ENCODE measurements at places on chromosomes 3 and 15. TPM values are rescaled to one million over a fixed set of nuclear protein-coding genes. Genes with fewer than 3 reads are reported as not detected.
A peak's percentile ranks its signal among the peaks of the same experiment; 100 is the strongest.

DNA sequence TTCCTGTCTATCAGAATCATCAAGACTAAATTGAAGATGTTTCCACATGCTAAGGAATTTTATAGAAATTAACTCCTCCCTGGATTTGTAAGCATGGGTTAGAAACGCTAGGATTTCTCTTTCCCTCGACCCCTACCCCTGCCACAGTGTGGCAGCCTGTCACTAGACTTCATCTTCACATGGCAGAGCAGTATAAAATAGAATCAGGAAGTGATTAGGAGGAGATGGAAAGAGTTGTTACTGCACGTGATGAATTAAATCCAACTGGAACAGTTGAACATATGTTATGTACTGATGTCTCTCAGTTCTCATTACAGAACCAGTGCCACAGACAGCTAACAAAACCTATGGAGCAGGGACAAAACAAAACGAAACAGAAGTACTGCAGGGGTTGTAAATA lies 130.0 kb upstream of the BNIP2 start:
- H3K27me3 ChIP-seq, result peaks cover 15% of the 10 kb centered on the region
- DNase-seq, result no peak
- H3K27ac ChIP-seq, result no peak overlapping the region
- no peak overlapping the region for H3K4me3 ChIP-seq
- no peaks in the 10 kb centered on the region for H3K36me3 ChIP-seq
- no peaks in the 10 kb centered on the region for H3K4me1 ChIP-seq

ZNF660 gene
- 5.9 TPM for total RNA-seq

CORO2B gene
- total RNA-seq, result 3.6 TPM

GRCh38 chr3:111080413-111080812 lies 8.8 kb downstream of the NECTIN3 start:
- H3K27ac ChIP-seq, result no peak overlapping the region
- no peak overlapping the region for H3K4me3 ChIP-seq
- H3K4me1 ChIP-seq, result peaks cover 8% of the 10 kb centered on the region
- no peaks in the 10 kb centered on the region for H3K36me3 ChIP-seq

- no peak for DNase-seq
- H3K4me1 ChIP-seq, result peaks cover 3% of the 10 kb centered on the region
- H3K27me3 ChIP-seq, result no peaks in the 10 kb centered on the region
- H3K36me3 ChIP-seq, result peaks cover 10% of the 10 kb centered on the region
These were observed 15.7 kb downstream of the GK5 start for GRCh38 chr3:142209655-142210054.

DNA sequence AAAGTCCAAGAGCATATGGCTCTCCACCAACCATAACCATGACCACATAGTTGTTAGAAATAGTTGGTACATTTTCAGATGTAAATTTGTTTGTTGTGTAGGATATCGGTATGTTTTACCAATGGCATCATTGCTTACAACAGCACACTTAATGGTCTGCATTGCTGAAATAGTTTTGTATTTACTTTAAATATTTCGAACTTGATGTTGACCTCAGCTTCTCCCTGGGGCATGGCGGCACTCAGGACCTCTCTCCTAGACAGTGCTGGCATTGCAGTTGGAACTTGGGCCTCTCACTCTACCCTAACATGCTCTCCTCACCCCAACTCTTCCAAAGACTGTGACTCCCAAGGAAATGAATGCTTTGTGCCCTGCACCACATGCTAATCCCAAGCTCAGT lies 5.0 kb downstream of the SLC22A13 start:
- H3K27me3 ChIP-seq, result no peaks in the 10 kb centered on the region
- H3K36me3 ChIP-seq, result no peaks in the 10 kb centered on the region
- no peaks in the 10 kb centered on the region for H3K4me1 ChIP-seq
- DNase-seq, result no peak

DNA sequence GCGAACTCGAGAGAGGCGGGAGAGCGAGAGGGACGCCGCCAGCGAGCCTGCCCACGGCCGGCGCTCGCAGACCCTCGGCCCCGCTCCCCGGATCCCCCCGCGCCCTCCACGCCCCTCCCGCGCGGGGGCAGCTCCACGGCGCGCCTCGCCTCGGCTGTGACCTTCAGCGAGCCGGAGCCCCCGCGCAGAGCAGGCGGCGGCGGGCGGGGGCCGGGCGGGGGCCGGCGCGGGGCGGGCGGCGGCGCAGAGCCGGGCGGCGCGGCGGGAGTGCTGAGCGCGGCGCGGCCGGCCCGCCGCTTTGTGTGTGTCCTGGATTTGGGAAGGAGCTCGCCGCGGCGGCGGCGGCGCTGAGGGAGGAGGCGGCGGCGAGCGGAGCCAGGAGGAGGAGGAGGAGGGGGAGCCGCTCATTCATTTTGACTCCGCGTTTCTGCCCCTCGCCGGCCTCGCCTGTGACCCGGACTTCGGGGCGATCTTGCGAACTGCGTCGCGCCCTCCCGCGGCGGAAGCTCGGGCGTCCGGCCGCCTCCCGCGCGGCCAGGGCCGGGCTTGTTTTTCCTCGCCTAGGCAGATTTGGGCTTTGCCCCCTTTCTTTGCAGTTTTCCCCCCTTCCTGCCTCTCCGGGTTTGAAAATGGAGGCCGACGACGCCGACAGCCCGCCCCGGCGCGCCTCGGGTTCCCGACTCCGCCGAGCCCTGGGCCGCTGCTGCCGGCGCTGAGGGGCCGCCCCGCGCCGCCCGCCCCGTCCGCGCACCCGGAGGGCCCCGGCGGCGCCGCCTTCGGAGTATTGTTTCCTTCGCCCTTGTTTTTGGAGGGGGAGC lies 524 bp downstream of the IGF1R start:
- H3K27ac ChIP-seq, result peak overlapping the region; percentile 84
- peaks cover 22% of the 10 kb centered on the region for H3K4me1 ChIP-seq
- DNase-seq, result peak; percentile 81
- peak overlapping the region; percentile 91 for H3K4me3 ChIP-seq

- H3K4me3 ChIP-seq, result no peak overlapping the region
- H3K36me3 ChIP-seq, result no peaks in the 10 kb centered on the region
- no peaks in the 10 kb centered on the region for H3K27me3 ChIP-seq
- DNase-seq, result no peak
These were observed 167.4 kb downstream of the GAP43 start for GRCh38 chr3:115790759-115791158.

DNA sequence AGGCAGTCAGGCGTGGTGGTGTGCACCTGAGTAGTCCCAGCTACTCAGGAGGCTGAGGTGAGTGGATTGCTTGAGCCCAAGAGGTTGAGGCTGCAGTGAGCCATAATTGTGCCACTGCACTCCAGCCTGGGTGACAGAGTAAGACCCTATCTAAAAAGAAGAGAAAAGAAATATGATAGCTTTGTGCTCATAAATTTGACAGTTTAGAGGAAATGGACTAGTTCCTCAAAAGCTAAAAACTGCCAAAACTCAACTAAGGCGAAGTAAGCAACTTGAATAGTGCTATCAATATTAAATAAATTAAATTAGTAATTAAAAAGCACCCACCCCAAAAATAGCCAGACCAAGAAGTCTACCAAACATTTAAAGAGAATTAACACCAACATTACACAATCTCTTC lies 24.5 kb upstream of the SLC15A2 start:
- H3K27ac ChIP-seq, result no peak overlapping the region
- H3K27me3 ChIP-seq, result no peaks in the 10 kb centered on the region
- H3K36me3 ChIP-seq, result peaks cover 12% of the 10 kb centered on the region
- no peak for DNase-seq
- no peaks in the 10 kb centered on the region for H3K4me1 ChIP-seq

- H3K27me3 ChIP-seq, result no peaks in the 10 kb centered on the region
- no peak overlapping the region for H3K27ac ChIP-seq
- DNase-seq, result no peak
- H3K36me3 ChIP-seq, result no peaks in the 10 kb centered on the region
- peaks cover 4% of the 10 kb centered on the region for H3K4me1 ChIP-seq
- no peak overlapping the region for H3K4me3 ChIP-seq
These were observed 108.9 kb downstream of the PEAK1 start for GRCh38 chr15:77311020-77311419.

GRCh38 chr3:177551431-177551836 lies 354.2 kb upstream of the TBL1XR1 start:
- H3K27me3 ChIP-seq, result no peaks in the 10 kb centered on the region
- H3K4me3 ChIP-seq, result no peak overlapping the region
- DNase-seq, result no peak
- H3K4me1 ChIP-seq, result peaks cover 7% of the 10 kb centered on the region
- H3K27ac ChIP-seq, result no peak overlapping the region

GRCh38 chr3:159763011-159763601 lies 225.5 kb upstream of the IL12A start:
- peak overlapping the region; percentile 91 for H3K27ac ChIP-seq
- H3K36me3 ChIP-seq, result no peaks in the 10 kb centered on the region
- no peaks in the 10 kb centered on the region for H3K27me3 ChIP-seq
- peak overlapping the region; percentile 70 for H3K4me3 ChIP-seq
- DNase-seq, result peak; percentile 79
- H3K4me1 ChIP-seq, result peaks cover 19% of the 10 kb centered on the region
